ENCODE measurements at places on chromosomes 13 and 19. TPM values are rescaled to one million over a fixed set of nuclear protein-coding genes. Genes with fewer than 3 reads are reported as not detected.
A peak's percentile ranks its signal among the peaks of the same experiment; 100 is the strongest.

GRCh38 chr19:15122331-15123030 lies 15.3 kb downstream of the SYDE1 start:
- no peak for DNase-seq
- H3K4me1 ChIP-seq = peaks cover 14% of the 10 kb centered on the region
- peaks cover 34% of the 10 kb centered on the region for H3K36me3 ChIP-seq
- H3K4me3 ChIP-seq = no peak overlapping the region

DNA sequence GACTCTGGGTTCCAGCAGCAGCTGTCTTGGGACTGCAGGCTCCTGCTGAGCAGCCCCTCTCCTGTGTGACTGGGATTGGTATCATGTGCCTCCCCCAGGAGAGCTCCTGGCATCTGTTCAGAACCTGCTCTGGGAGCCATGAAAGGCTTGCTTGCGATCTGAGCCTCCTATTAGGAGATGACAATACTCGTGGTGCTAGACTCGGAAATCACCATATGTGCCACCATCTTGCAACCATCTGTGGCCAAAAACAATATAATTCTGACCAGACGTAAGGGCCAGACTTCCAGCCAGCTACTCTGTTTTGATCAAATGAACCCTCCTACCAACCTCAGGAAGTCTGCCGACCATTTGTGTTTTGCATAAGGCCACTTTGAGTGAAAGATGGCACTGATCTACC lies 484.7 kb downstream of the IRS2 start:
- no peak for DNase-seq
- no peaks in the 10 kb centered on the region for H3K4me1 ChIP-seq
- no peaks in the 10 kb centered on the region for H3K36me3 ChIP-seq
- H3K4me3 ChIP-seq = no peak overlapping the region

GRCh38 chr13:110501188-110501587 lies 60.3 kb downstream of the RAB20 start:
- no peak overlapping the region for H3K4me3 ChIP-seq
- H3K27me3 ChIP-seq = peaks cover 7% of the 10 kb centered on the region
- H3K27ac ChIP-seq = no peak overlapping the region
- H3K4me1 ChIP-seq = no peaks in the 10 kb centered on the region

DNA sequence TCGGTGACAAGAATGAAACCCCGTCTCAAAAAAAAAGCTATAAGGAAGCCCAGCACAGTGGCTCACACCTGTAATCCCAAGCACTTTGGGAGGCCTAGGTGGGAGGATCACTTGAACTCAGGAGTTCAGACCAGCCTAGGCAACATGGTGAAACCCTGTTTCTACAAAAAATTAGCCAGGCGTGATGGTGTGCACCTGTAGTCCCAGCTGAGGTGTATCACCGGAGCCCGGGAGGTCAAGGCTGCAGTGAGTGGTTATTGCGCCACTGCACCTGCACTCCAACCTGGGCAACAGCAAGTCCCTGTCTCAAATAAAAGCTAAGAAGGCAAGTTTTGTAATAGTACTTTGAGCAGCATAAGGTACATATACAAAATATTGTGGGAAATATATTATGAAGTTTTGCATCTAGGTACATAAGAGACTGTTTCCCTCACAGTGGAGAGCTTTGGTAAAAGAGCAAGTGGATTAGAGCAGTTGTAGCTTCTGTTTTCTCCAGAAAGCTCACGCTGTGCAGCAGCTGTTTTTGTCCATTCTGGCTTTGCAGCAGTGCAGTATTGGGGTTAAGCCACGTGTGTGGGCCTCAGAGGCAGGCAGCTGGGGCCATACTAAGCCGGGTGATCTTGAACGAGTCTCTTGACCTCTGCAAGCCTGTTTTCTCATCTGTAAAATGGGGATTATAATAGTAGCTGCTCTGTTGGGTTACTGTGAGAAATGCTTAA lies 35.4 kb downstream of the ARHGAP35 start:
- H3K4me1 ChIP-seq = peaks cover 31% of the 10 kb centered on the region
- no peak for DNase-seq
- no peak overlapping the region for H3K4me3 ChIP-seq

GRCh38 chr13:40908546-40908945 lies 110.6 kb downstream of the ELF1 start:
- no peak overlapping the region for H3K27ac ChIP-seq
- no peaks in the 10 kb centered on the region for H3K27me3 ChIP-seq
- DNase-seq = no peak
- peaks cover 8% of the 10 kb centered on the region for H3K36me3 ChIP-seq

- no peaks in the 10 kb centered on the region for H3K27me3 ChIP-seq
- no peak overlapping the region for H3K27ac ChIP-seq
- DNase-seq = no peak
- H3K4me3 ChIP-seq = no peak overlapping the region
- no peaks in the 10 kb centered on the region for H3K4me1 ChIP-seq
Measured at GRCh38 chr19:16521715-16522289, 20.4 kb downstream of the CHERP start.

DNA sequence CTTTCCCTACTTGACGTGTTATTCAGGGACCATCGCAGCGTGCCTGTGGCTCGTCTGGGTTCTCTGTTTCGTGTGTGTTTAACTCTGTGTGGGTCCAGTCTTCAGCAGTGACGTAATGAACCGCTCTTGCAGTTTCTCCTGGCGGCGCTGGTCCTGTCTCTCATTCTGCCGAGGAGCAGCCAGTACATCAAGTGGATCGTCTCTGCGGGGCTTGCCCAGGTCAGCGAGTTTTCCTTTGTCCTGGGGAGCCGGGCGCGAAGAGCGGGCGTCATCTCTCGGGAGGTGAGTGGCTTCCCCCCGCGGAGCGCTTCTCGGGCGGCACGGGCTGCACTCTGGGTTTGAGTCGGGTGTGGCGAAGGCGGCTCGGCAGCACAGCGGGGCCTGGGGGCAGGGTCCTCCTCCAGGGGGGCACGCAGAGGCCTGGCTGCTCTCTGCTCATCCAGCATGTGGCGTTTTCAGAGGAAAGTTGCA lies 36.3 kb upstream of the TFDP1 start:
- H3K27me3 ChIP-seq = no peaks in the 10 kb centered on the region
- H3K27ac ChIP-seq = no peak overlapping the region
- H3K4me3 ChIP-seq = no peak overlapping the region
- H3K4me1 ChIP-seq = peaks cover 2% of the 10 kb centered on the region
- H3K36me3 ChIP-seq = peaks cover 17% of the 10 kb centered on the region

DNA sequence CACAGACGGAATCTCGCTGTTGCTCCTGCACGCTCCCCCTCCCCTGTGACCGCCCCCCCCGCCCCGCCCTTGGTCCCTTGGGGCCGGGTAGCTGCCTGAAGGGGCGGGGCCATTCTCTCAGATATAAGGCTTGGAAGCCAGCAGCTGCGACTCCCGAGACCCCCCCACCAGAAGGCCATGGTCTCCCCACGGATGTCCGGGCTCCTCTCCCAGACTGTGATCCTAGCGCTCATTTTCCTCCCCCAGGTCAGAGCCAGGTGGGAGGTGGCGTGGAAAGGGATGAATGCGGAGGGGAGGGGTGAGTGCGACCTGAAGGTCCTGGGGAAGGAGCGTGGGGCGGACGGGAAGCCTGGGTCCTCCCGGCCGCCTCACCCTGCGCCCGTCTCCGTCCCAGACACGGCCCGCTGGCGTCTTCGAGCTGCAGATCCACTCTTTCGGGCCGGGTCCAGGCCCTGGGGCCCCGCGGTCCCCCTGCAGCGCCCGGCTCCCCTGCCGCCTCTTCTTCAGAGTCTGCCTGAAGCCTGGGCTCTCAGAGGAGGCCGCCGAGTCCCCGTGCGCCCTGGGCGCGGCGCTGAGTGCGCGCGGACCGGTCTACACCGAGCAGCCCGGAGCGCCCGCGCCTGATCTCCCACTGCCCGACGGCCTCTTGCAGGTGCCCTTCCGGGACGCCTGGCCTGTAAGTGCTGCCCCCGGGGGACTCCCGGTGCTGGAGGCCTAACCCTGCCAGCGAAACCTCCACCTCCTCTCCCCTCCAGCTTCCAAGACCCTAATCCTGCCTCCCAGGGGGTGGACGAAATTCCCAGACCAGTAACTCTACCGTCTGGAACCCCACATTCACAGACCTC lies at the start of gene DLL3:
DLL3 (plus strand) TSS at position 150 of the 845 bp plus-strand sequence; CDS start at position 178, 28 bp downstream.
- peaks cover 20% of the 10 kb centered on the region for H3K4me1 ChIP-seq
- peaks cover 41% of the 10 kb centered on the region for H3K27me3 ChIP-seq
- H3K27ac ChIP-seq = no peak within 1 kb of the TSS
- DNase-seq = no peak
- H3K36me3 ChIP-seq = peaks cover 1% of the 10 kb centered on the region
- peak within 1 kb of the TSS; percentile 33 for H3K4me3 ChIP-seq

DNA sequence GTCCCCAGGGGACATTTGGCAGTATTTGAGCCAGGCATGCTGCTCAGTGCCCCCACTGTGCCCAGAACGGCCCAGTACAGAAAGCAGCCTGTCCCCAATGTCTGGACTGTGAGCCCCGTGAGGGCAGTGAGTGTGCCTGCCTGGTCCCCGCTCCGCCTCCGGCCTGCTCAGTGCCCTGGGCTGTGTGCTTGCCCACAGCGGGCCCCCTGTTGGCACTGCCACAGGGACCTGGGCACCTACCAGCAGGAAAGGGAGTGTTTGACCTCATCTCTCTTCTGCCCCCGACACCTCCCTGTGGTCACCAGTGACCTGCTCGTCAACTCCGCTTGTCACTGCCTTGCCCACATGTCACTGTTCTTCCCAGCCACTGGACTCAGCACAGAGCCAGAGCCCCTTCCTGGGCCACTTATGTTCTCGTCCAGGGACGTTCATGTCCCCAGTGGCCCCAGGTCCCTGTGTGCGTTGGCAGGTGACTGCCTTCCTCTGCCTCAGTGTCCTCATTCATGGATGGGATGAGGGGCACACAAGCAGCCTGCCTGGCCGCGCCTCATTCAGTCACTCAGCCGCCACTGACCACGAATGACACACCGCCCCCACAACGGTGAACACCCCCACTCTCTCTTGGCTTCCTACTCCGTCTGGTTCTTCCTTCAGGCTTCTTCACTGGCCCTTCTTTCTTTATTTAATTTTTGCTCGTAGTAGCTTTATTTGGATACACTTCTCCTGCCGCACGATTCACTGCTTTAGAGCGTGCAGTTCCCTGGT lies 2.8 kb downstream of the FZR1 start:
- H3K27ac ChIP-seq = peak overlapping the region; percentile 42
- DNase-seq = peak; percentile 31
- H3K4me3 ChIP-seq = peak overlapping the region; percentile 32
- H3K4me1 ChIP-seq = peaks cover 50% of the 10 kb centered on the region

GRCh38 chr13:100423375-100423774 lies 165.2 kb downstream of the GGACT start:
- no peaks in the 10 kb centered on the region for H3K27me3 ChIP-seq
- H3K4me3 ChIP-seq = no peak overlapping the region
- H3K4me1 ChIP-seq = peaks cover 6% of the 10 kb centered on the region
- no peak overlapping the region for H3K27ac ChIP-seq
- peaks cover 6% of the 10 kb centered on the region for H3K36me3 ChIP-seq

- no peak overlapping the region for H3K4me3 ChIP-seq
- H3K4me1 ChIP-seq = no peaks in the 10 kb centered on the region
- H3K27me3 ChIP-seq = no peaks in the 10 kb centered on the region
Measured at GRCh38 chr13:21934284-21934683, 263.4 kb downstream of the FGF9 start.

DNA sequence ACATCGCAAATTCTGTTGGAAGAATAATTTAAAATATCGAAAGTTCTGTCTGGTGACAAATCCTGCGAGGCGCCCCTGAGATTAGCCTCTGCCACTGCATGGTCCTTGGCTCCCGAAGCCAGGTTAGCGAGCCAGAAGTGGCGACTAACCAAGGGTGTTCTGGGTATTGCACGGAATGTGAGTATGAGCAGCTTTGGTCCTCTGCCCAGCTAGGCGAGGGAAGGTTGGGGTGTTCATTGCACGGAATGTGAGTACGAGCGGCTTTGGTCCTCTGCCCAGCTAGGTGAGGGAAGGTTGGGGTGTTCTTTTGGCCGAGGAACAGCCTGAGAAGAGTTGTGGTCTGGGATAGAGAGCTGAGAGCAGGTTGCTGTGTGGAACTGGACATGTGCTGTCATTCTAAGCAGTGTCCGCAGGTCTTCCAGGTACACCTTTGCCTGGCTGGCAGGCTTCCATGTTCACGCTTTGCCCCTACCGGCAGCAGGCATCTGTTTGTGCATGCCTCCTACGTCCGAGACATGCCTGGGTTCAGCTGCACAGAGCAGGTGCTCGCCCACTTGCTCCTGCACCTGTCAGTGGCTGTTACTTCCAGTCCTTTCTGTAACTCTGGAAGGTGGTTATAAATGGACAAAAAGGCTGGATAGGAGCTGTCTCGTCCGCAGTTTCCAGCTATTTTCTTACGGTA lies 18.3 kb upstream of the TEX29 start:
- no peak overlapping the region for H3K4me3 ChIP-seq
- H3K4me1 ChIP-seq = peaks cover 10% of the 10 kb centered on the region
- H3K36me3 ChIP-seq = peaks cover 70% of the 10 kb centered on the region
- H3K27ac ChIP-seq = no peak overlapping the region
- no peaks in the 10 kb centered on the region for H3K27me3 ChIP-seq

GRCh38 chr19:15989889-15990288 lies 41.1 kb downstream of the OR10H4 start:
- no peak overlapping the region for H3K27ac ChIP-seq
- H3K4me3 ChIP-seq = no peak overlapping the region
- H3K36me3 ChIP-seq = no peaks in the 10 kb centered on the region
- H3K27me3 ChIP-seq = peaks cover 15% of the 10 kb centered on the region
- peaks cover 2% of the 10 kb centered on the region for H3K4me1 ChIP-seq

DNA sequence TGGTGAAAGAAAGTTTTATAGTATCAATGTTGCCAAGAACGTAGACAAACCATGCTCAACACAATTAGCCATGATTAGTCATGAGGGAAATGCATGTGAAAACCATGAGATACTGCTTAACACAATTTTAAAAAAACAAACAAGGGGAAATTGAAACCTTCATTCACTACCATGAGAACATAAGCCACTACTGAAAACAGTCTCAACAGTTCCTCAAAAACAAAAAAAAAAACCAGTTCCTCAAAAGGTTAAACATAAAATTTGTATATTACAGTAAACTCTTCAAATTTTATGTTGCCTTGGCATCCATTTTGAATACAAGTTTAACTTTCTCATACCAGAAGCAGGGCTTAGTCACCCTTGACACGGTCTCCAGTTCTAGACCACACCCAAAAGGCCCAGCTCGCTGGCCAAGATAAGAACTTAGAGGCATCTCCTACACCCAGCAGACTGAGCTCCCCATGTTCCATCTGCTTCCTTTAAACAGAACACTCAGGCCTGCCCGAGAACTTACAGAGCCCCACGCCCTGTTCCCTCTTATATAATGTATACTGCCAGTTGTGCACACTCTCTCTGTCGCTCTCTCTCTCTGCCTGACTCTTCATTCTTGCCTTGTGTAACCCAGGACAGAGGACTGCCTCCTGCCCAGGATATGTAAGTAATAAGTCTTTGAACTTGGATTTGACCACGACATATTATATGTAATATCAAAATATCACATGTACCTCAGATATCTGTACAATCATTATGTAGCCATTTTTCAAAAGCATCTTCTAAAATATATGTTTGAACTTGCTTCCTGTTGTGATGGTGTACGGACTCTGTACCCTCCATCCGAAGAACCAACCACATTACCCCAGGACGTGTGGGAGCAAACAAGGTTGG lies 67.4 kb downstream of the STK24 start:
- DNase-seq = peak; percentile 78
- peak overlapping the region; percentile 95 for H3K27ac ChIP-seq
- no peaks in the 10 kb centered on the region for H3K27me3 ChIP-seq
- peak overlapping the region; percentile 33 for H3K4me3 ChIP-seq
- H3K4me1 ChIP-seq = peaks cover 95% of the 10 kb centered on the region

The STOML3 gene
- total RNA-seq = not detected

The C1QTNF9B gene
- total RNA-seq = not detected
